ENCODE measurements at places on chromosomes 5 and 9.

- no peak for DNase-seq
Observed at GRCh38 chr5:173765029-173765644, 123.0 kb upstream of the CPEB4 start.

GRCh38 chr9:137083394-137084004, 3.3 kb upstream of the MAN1B1 start:
- DNase-seq, result peak; percentile 76

DNA sequence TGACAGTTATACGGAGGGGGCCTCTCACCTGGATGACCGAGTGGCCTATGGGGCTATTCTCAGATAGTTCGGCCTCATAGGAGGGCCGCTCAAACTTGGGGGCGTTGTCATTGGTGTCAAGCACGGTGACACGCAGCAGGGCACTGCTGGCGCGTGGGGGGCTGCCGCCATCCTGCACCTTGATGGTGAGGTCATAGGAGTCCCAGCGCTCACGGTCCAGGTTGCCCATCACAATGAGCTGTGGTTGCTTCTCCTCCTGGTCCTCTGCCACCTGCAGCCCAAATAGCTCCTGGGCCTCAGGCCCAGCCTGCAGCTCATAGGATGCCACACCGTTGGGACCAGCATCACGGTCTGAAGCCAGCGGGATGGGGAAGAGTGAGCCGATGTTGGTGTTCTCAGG, 9.7 kb downstream of the PCDH1 start:
- DNase-seq, result no peak

DNA sequence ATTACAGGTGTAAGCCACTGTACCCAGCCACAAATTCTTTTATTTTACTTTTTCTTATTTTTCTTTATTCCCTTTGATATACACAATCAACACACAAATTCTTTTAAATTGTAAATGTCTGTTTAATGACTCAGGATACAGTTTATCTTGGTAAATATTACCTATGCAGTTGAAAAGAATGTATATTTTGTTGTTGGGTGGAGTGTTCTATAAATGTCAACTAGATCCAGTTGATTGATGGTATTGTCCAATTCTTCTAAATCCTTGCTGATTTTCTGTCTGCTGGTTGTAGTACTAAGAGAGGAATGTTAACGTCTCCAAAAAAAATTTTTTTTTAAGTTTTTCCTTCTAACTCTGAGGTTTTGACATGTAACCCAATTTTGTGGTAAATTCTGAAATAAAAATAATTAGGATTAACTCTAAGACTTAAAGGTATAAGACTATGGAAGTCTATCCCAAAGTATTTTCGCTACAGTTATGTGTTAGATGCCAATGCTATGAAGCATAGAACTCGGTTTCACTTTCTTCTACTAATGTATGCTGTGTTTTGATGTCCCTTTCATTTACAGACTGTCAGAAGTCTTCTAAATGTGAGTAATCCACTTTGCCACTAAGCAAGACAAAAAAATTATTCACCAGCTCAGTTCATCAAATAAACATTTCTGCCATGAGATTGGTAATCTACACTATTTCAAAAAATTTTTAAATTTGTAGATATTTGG, 720.2 kb upstream of the C9orf72 start:
- no peak for DNase-seq

- no peak for DNase-seq
Observed at GRCh38 chr5:153116916-153117315, 373.6 kb upstream of the GRIA1 start.

- no peak for DNase-seq
Observed at GRCh38 chr5:143418140-143418866, 14.8 kb upstream of the NR3C1 start.

DNA sequence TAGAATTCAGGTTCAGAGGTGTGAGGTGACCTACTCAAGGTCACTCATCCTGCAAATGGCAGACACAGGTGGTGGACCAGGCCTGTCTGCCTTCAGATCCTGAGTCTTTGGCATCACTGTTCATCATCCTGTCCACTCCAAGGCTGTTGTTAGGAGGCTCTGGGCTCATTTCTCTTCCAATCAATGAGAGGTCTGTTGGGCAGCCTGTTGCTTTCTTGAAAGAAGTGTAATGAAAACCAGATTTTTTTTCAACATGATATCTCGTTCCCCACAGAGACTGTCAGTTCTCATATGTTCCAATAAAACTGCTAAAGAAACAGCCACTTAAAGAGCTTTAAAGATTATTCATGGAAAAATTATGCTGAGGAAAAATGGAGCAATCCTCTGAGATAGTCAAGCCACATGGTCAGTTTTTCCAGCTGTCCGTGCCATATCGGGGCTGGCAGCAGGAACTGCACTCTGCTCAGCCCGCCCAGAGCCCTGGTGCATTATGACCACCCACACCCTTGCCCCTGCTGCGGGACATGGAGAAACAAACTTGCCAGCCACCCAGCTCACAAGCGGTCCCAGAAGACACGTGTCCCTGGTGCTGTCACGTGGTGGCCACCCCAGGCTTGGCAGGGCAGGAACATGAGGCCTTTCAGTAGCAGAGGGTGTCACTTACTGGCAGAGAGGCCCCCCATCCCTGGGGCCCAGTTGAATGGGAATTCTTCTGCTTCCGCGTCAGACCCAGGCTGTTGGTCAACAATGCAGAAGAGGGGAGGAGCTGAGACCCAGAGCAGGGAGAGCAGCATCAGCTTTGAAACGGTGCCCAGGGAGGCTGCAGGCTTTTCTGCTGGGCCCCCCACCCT, 63.7 kb upstream of the ANGPTL2 start:
- DNase-seq, result no peak

DNA sequence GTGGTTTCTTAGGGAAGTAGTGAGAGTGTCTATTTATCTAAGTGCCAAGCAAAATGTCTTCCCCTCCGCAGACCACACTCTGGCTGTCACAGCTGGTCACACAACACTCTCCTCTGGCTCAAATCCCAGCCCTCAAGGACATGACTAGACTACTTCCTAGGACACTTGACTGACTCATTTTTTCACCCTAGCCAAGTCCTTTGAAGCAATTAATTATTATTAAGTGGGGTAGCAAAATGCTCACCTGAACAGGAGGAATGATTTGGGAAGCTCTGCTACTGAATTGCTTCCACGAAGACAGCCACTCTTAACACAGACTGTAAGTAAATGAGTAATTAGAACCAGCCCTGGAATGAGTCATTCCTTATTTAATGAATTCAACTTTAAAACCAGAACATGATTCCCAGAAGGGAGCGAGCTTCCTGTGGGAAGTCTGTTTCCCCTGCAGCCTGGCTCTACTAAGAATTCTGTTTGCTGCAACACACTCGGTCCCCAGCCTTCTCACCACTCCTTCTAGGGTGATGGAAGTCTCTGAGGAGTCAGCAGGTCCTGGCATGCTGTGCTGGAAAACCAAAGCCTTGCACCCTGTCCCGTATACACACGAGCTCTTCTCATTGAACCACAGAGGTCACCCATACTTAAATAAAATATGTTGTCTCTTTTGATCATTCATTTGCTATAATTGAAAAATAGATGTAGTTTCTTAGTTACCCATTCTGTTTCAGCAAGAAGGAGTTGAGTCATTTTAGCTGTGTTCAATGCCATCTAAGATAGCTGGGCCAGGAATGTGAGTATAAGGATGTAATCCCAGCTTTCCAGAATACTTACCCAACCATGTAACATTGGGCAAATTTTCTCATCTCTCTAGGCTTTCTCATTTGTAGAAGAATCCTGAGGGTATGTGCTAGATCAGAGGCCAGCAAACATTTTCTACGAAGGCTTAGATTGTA, 218.6 kb upstream of the RASEF start:
- DNase-seq, result no peak

DNA sequence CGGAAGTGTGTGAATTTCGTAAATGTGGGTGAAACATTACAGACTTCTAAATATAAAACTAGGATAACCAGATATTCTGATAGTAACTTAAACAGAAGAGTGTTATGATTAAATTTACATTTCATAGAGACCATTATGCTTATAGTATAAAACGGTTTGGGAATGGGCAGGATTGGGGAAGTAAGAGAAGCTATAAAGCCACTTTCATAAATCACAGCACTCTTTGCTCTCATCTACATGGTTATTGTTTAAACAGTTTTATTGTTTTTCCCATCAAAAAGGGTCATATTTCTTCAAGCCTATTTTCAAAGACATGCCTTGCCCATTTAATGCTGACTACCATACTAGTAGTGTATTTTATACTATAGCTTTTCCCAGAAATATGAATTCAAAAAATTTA, 9.2 kb downstream of the ZFR start:
- no peak for DNase-seq

- DNase-seq, result no peak
Observed at GRCh38 chr5:82470185-82470994, 192.2 kb upstream of the RPS23 start.

DNA sequence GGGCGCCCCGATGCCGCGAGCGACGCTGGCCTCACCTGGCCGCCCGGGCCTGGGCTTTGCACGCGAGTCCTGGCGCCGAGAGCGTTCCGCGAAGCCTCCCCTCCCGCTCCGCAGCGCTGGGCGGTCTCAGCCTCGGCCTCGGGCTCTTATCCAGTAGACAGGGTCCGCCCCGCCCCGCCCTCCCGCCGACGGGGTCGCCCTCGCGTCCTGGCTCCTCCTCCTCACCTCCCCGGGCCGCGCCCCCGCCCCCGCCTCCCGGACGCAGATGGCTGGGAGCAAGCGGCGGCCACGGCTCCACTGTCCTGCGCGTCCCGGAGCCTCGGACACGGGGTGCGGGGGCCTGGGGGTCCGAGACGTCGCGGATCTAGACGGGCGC, at the start of gene SLC6A3:
Gene SLC6A3 (minus strand): TSS at position 128 of the 376 bp plus-strand sequence. CDS start 2,243 bp downstream, outside the sequence.
- DNase-seq, result peak; percentile 67

- no peak for DNase-seq
Observed at GRCh38 chr5:160547061-160547460, 125.4 kb downstream of the PTTG1 start.

DNA sequence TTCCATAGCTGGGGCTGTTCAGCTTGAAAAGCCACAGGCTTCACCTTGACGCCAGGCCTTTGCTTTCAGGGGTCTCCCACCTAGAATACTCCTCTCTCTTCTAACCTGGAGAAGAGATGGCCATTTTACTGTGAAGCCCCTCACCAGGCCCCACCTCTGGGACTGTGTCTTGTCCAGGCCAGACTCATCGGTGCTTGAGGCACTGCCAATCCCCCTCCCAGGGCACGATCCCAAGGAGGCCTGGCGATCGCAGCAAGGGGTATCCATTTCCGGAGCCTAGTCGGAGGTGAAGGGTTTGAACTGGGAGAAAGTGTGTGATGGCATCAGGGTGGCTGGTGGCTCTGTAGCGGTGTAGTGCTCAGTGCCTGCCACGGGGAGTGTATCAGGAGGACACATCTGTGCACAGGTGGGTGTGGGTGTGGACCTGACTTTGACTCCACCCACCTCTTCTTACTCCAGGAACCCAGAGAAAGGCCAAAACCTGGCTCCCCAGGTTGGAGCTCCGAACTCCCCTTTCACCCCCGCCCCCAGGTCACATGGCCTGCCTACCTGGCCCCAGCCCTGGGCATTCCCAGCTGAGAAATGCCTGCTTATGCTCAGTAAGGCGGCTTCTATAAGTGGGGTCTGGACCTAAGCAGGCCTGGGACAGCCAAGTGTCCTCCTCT, 27.4 kb upstream of the ENHO start:
- DNase-seq, result no peak

DNA sequence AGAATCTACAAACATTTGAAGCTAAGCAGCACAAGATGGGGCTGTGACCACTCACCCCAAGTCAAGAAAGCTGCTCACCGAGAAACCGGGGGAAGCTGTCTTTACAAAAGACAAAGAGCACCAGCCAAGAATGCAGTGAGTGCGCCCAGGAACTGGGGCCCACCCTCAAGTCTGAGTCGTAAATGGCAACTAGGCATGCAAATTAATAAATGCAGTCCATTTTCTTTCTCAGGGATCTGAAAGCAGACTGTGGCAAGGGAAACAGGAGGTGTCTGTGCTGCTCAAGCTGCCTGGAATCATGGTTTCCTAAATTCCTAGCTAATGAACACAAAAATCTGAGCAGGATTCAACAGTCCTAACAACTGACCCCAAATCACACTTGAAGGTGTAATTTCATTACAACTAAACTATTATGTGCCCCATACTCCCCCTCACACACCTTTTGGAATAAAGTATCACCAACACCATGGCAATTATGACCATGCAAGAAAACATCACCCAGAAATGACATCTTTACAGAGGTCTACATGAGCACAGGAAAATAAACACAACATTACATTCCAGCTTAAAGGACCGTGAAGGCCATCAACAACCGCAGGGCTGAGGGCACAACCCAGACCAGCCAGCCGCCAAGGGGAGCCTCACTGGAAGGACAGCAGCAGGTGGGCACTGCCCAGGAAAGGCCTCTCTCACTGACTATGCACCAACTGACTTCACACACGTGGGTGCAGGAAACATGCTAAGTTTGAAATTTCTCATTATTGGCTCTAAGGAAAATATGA, 17.6 kb downstream of the NSUN2 start:
- no peak for DNase-seq

DNA sequence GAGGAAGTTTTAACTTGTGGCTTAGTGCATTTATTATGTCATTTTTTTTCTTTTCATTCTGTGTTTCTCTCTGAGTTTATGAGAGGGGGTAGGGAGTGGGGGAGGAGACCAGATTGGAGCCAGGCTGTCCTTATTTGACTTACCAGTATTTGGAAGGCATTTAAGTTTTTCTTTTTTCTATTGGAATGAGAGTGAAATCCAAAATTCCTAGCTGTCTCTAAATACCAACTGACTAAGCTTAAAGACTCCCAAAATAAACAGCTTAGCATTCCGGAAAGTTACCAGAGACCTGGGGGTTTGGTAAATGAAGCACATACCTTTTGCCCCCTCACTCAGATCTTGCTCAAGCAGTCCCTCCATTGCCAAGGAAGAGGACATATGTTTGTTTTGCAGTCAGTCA, 581.9 kb upstream of the BRINP1 start:
- DNase-seq, result no peak

DNA sequence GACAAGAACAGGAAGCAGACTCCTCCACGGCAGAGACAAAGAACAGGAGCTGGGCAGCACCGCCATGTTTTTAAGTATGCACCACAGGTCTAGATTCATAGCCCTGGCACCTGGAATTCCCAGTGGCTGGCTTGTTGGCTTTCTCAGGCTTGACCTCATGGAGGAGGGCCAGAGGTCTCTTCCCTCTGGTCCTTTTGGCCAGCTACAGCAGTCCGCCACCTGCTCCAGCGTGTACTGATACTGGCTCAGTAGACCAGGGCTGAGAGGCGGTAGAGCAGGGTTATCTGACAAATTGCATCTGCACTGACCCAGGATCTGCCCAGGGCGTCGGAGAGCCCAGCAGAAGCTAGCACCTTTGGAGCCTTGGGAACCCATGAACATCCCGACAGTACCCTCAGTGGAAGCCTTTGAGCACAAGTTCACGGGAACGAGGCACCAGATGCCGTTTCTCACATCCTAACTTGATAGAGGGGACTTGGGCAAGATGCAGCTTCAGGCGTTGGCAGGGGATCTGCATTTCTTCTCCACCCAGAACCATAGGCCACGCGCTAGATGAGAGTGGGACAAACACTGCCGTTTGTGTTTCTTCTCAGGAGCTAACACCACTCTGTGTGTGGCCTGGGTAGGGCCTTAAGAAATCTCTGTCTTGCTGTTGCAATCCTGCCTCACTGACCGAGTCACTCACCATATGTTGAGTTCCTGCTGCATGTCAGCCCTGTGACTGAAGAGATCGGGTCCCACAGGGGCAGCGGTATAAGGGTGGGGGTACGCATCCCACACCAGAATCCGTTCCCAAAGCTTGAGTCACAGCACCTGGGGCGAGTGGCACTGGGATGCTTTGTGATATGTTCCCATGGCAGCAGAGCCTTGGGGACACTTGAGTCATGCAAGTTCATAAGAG, 90.3 kb upstream of the OTULINL start:
- no peak for DNase-seq

GRCh38 chr5:134371834-134372340, 518 bp downstream of the UBE2B start:
- DNase-seq, result peak; percentile 82
